ENCODE measurements at places on chromosomes 2 and 18.

DNA sequence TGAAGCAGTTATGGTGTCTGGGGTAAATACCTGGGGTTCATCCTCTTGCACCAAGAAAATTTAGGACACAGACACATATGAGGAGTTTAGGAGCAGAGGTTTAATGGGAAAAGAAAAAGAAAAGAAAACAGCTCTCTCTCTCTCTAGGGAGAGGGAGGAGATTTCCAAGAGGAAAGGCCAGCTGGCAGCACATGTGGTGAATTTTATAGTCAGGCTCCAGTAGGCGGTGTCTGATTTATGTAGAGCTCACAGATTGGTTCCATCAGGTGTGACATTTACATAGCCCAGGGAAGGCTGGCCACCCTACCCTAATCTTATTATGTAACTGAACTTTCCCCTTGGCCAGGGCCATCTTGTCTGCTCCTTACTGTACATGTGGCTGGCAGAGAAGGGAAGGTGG is 297.5 kb upstream of the RGPD4 start:
- peak; percentile 96 for DNase-seq

- no peak for DNase-seq
Measured at GRCh38 chr2:15677141-15677843, 85.6 kb downstream of the DDX1 start.

DNA sequence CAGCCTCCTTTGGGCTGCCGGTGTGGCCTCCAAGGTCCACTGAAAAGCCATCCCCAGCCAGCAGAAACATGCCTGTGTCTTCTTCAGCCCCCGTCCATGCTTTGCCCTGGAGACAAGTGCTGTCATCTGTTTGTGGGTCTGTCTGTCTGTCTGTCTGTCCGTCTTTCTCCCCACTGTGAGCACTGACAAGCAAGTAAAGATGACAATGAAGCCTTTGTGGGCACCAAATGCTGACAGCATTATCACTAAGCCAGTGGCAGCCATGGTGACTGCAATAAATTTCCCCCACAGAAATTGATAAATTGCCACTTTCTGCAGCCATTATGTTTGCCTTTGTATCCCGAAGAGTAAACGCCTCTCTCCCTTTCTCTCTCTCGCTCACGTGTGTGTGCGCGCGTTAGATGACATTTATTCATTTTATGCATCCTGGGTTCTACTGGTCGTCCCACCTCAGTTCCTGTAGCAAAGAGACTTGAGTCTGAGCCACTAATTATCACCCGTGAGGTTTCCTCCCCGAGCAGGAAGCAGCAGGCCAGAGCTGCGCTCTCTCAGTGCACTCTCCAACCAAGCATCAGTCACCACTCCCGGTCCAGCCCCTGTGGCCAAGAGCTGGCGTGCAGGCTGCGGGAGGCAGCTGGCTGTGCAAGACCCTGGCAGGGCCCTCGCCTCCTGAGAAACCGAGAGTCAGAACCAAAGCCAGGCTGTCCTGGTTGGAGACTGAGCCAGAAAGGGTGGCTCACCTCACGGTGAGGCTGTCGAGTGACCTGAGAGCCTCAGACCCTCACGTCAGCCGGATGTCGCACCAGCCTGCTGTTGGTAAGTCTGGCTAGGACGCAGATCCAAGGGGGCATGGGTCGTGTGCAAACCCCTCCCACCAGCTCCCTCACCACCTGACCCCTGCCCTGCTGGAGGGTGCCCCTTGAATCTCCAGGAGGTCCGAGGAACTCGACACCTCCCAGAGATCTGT is 6.9 kb downstream of the STEAP3 start:
- DNase-seq, result no peak

DNA sequence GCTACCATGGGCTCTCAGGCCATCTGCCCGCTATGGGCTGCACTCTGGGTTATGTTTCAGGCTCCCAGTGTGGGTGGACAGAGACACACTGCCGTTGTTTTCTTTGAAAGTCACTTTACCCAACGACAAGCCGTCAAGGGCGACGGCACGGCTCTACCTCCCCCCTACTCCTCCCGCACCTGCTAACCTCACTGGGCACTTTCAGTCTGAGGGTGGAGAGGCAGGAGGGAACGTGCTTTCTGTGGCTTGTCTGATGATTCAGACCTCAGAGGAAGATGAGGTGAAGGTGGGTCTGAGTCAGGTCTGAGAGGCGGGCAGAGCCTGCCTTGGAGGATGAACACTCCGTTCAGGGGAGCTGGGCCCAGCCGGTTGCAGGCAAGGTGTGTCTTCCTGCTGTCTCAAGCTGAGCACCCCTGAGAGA is 147.6 kb upstream of the HDAC4 start:
- DNase-seq, result no peak

- DNase-seq, result peak; percentile 83
Measured at GRCh38 chr2:205273148-205273547, 409.2 kb upstream of the NRP2 start.

- no peak for DNase-seq
Measured at GRCh38 chr2:150046211-150046610, 441.3 kb downstream of the RND3 start.

- no peak for DNase-seq
Measured at GRCh38 chr18:24964216-24964615, 387.8 kb downstream of the ZNF521 start.

DNA sequence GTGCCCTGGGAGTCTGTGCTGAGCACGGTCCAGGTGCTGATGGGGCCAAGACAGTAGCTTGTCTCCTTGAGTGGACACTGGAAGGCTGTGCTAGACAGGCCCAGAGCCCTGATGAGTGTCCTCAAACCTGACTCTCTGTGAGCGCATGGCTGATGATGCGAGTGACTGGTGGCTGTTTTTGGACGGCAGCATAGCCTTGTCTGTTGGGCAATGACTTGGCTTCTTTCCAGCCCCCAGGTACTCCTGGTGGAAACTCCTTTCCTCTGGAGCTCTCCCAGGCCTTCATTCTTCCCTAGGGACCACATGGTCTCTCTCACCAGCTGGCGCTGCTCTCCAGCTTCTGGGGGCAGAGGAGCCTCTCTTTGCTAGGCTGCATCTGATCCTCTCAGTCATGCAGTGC is 207.6 kb upstream of the SMIM21 start:
- DNase-seq, result no peak

- DNase-seq, result no peak
Measured at GRCh38 chr2:2572393-2573204, 241.5 kb upstream of the MYT1L start.

- DNase-seq, result no peak
Measured at GRCh38 chr2:38158378-38159118, 82.6 kb upstream of the CYP1B1 start.

- no peak for DNase-seq
Measured at GRCh38 chr18:5444847-5445246, 99.0 kb downstream of the EPB41L3 start.

- peak; percentile 43 for DNase-seq
Measured at GRCh38 chr2:14647714-14648113, 15.2 kb downstream of the LRATD1 start.

- no peak for DNase-seq
Measured at GRCh38 chr2:25062511-25062917, 20.6 kb downstream of the EFR3B start.

- DNase-seq, result no peak
Measured at GRCh38 chr2:224293976-224294375, 107.9 kb downstream of the FAM124B start.

- no peak for DNase-seq
Measured at GRCh38 chr2:233399306-233400225, 45.3 kb downstream of the DGKD start.

- DNase-seq, result no peak
Measured at GRCh38 chr18:49853436-49853835, 40.1 kb upstream of the ACAA2 start.

- DNase-seq, result no peak
Measured at GRCh38 chr2:160942476-160943142, 217.6 kb upstream of the TANK start.

DNA sequence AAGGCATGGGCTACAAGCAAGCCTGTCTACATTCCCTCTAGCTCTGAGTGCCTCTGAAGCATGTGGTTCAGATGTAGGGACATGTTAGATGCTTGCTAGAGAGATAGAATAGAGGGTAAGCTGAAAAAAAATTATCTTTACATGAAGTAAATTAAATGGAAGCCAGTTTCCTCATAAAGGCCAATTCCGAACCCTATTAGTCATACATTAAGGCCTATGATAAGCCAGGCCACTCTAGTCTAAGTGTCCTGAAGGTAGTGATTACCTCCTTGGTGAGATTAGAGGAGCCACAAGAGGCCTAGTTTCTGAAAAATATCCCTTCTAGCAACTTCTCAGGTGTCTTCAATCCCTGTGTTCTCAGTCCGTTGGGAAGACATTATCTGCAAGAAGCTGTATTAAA is 72.4 kb upstream of the NPAS2 start:
- DNase-seq, result no peak

GRCh38 chr2:186588421-186588820 is 1.4 kb upstream of the ITGAV start:
- DNase-seq, result peak; percentile 23

DNA sequence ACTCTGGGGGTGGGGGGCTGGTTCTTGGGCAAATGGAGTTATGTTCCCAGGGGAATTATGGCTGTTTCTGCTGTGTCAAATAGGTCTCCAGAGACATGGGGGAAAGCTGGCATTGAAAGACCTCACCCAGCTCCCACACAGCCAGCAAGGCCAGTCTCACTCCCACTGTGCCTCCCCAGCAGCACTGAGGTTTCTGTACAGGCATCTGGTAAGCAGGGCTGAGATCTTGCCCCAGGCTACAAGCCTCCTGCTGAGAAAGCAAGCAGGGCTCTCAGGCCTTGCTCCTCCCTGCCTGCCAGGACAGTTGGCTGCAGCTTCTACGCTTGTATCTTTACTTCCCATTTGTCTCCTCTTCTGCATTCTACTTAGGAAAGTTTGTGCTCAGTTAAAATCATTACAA is 50.5 kb upstream of the FHOD3 start:
- no peak for DNase-seq

- DNase-seq, result peak; percentile 29
Measured at GRCh38 chr18:55382277-55382805, 205.7 kb downstream of the TCF4 start.

- DNase-seq, result no peak
Measured at GRCh38 chr2:134576478-134576877, 142.3 kb downstream of the TMEM163 start.

DNA sequence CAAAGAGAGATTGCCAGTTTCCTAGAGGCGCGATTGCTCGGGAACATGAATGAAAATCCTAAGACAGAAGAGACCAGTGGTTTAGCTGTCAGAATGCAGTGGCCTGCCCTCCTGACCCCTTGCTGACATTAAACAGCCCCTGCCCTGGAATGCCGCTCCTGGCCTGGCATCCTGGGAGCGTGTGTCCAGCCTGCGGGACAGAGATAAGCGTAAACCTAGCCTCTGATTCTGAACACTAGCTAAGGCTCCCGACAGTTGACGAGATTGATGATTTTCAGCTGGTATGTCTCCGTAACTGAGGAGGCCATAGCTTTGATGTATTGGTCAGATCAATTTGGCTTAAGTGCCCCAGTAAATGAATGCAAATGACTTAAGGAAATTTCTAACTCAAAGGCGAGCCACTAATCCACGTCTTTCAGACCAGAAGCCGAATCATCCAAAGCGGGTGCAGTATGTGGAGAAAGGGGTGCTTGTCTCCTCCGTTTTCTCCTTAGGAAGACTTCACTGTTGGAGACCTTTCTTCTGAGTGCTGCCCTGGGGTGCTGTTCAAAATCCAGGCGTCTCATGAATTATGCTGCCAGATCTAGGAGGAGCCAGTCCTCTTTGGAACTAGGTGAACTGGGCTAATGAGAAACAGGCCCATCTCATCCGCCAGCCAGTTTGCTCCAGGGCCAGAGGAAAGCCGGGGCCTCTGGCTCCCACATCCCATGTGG is 142.5 kb upstream of the L3MBTL4 start:
- DNase-seq, result no peak

- peak; percentile 52 for DNase-seq
Measured at GRCh38 chr2:31580321-31581117, at the start of gene SRD5A2. TSS of gene SRD5A2 (minus strand) at chr2:31580938. CDS start at chr2:31580900, 38 bp downstream.

GRCh38 chr2:133492719-133493380 is 75.4 kb downstream of the NCKAP5 start:
- no peak for DNase-seq

- no peak for DNase-seq
Measured at GRCh38 chr18:11578799-11579198, 30.6 kb upstream of the SLC35G4 start.

- no peak for DNase-seq
Measured at GRCh38 chr2:46163098-46163430, 134.1 kb upstream of the EPAS1 start.

DNA sequence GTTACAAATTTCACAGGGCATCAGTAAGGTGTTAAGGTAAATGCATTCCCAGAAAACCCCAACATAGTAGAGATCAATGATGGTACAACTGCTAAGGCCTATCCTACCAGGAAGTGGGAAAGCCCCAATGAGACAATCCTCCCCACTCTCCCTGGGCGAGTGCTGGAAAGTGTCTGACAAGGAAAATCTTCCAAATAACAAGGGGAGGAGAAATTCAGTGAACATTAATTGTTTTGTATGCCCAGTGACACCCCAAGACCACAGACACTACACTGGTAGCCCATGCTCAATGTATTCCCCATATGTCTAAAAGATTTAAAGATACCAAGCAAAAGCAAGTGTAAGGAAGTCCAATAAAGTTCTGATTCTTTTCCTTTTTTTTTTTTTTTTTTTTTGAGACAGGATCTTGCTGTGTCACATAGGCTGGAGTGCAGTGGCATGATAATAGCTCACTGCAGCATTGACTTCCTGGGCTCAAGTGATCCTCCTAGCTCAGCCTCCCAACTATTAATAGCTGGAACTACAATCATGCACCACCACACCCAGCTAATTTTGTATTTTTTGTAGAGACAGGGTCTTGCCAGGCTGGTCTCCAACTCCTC is 24.7 kb downstream of the B4GALT6 start:
- peak; percentile 3 for DNase-seq

DNA sequence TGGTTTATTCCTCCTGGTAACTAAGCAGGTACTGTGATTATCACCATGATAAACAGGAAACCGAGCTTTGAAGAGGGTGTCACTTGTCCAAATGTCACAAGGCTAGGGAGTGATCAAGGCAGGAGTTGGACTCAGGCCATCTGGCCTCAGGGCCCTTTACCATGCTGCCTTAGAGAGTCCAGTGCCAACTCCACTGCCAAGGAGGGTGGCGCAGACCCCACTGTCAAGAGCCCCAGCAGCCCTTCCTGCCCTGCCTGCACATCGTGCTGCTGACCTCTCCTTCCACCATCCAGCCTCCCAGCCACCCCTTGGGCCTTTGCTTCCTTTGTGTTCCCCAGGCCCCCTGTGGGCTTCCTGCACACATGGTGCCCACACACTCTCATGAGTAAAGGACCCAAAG is 48.3 kb downstream of the TNS1 start:
- peak; percentile 69 for DNase-seq

GRCh38 chr2:218249691-218250090 is 11.1 kb upstream of the GPBAR1 start:
- no peak for DNase-seq

DNA sequence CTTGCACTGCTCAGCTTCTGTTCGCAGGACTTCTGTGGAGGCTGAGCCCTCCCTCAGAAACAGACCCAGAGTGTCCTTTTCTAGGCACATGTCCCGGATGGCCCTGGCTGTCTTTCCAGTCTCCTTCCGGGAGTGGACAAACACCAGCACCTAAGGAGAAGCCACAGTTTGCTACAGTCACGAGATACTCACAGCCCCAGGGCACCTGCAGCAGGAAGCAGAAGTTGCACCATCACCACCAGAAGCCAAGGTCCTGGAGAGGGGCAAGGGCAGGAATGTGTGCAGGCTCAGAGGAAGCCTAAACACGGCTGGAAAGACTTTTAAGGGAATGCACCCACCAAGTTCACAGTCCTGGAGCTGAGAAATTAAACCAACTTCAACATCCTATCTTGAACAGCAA is 13.6 kb downstream of the SNRNP200 start:
- no peak for DNase-seq
